Right ventricle myocardium superior (tissue), 1 donor: ENCODE measurements at places on chromosomes 6 and 20. TPM values are rescaled to one million over a fixed set of nuclear protein-coding genes. Genes with fewer than 3 reads are reported as not detected.

GRCh38 chr6:128655978-128656498 is 135.6 kb upstream of the PTPRK start:
- DNase-seq, result no peak

DNA sequence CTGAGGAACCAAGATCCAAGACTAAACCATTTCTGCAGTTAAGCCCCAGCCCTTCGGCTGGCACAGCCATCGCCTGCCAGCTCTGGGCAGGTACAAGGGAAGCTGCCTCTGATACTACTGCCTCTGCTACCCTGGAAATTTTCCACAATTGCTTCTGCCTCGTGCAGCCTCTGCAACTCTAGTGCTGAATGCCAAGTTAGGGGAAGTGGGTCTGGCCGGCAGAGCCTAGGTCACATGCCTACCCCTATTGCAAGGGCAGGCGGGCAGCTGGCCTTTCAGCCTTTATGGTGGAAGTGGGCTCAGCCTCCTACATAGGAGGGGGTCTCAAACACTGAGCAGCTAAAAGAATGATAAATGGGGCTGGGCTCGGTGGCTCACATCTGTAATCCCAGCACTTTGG is 44.5 kb upstream of the TULP1 start:
- peak; percentile 51 for DNase-seq

TENT5A gene
- 53.5 TPM for total RNA-seq

GRCh38 chr20:21028921-21029320 is 77.2 kb downstream of the LINC00237 start:
- DNase-seq, result no peak

CST4 gene
- not detected for total RNA-seq

DNA sequence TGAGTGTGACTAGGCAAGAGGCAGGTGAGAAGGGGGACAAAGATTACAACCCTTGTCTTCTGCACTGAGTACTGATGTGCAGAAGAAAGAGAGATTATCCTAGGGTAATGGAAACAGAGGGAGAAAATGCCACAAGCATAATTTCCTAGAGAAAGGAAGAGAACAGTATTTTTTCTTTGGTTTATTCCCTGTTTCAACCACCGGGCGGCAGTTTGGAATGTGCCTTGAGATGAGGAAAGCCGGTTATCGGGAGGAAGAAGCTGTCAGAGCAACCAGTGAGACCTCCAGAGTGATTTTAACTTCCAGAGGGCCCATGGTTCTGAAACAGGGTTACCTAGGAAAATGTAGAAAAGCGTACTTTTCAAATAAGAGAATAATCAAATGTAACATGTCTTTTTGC is 121.4 kb downstream of the REV3L start:
- DNase-seq, result no peak

ENPP4 gene
- 18.3 TPM for total RNA-seq

CCM2L gene
- 8.5 TPM for total RNA-seq

- no peak for DNase-seq
Measured at GRCh38 chr6:116888732-116889360, 11.8 kb downstream of the RFX6 start.

GRCh38 chr6:490251-491037 is 98.9 kb downstream of the IRF4 start:
- DNase-seq, result no peak

GRCh38 chr6:138231381-138231886 is 13.1 kb upstream of the PBOV1 start:
- no peak for DNase-seq

- DNase-seq, result no peak
Measured at GRCh38 chr6:136886091-136886490, 36.0 kb upstream of the SLC35D3 start.

DNA sequence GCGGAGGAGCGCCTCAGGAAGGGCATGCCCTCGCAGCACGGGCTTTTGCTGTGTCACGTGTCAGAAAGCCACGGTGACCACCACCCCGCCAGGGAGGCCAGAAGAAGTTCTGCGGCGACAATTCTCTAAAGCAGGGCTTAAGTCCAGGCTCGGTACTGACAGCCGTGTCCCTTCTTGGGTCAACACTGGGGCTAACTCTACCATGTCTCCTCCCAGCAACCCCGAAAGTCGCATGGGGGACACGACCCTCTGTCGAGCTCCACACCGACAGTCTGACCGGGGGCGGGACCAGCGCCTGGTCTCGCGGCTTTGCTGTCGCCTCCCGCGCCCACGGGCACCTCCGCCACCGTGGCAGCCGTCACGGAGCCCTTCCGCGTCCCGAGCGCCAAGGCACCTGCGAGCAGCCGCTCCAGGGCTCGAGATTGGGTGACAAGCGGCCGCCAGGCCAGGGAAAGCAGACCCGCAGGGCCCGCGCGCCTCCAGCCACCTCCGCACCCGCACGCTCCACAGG is 534 bp downstream of the NANP start:
- peak; percentile 60 for DNase-seq

DNA sequence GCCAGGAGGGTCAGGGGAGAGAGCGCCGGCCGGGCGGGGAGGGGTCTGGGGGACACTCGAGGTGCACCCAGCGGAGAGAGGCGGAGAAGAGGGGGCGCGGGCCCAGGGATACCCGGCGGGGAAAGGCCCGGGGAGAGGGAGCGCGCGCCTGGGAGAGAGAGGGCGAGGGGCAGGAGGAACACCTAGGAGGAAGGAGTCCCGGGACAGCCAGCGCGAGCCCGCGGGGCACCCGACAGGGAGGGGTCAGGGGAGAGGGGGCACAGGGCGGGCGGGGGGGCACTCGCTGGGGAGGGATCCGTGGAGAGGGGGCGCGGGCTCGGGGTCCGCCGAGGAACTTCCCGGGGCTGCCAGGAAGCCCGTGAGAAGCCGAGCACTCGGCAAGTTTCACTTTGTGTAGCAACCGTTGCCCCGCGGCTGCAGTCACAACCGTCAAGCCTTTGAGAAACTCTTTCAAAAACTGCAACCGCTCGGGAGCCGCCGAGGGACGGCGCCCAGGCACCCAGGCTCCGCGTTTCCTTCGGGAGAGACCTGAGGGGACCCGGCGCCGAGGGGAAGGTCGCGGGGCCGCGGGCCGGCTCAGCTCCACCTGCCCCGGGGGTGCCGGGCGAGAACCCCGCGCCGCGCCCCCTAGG is 471 bp downstream of the EZR start:
- peak; percentile 78 for DNase-seq

GRCh38 chr6:34912715-34913464 is 23.8 kb downstream of the ANKS1A start:
- no peak for DNase-seq

- DNase-seq, result no peak
Measured at GRCh38 chr6:92827104-92827503, 592.3 kb downstream of the EPHA7 start.

GRCh38 chr6:164756142-164756541 is 553.3 kb downstream of the C6orf118 start:
- DNase-seq, result no peak

OR2H2 gene
- total RNA-seq, result not detected

GRCh38 chr6:108260126-108260808 is 573 bp downstream of the SNX3 start:
- peak; percentile 62 for DNase-seq

PLA2G7 gene
- total RNA-seq, result 0.27 TPM

HLA-DRA gene
- 82.4 TPM for total RNA-seq

HRH3 gene
- not detected for total RNA-seq

CCN5 gene
- total RNA-seq, result 15.8 TPM

ZNF334 gene
- total RNA-seq, result 0.40 TPM

DNA sequence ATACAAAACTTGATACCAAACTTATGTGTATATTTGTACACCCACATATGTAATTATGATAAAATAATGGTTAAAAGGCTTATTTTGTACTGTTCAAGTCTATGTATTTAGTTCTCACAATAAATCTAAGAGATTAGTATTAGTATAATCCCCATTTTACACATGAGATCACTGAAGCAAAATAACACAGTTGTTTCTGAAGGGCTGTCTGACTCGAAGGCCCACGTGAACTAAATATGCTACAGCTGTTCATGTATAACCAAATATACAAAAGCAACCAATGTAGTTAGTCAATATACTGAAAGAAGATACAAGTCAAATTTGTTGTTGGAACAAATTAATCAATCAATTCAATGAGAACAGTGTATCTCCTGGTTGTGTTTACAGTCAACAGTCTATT is 959.2 kb downstream of the EPHA7 start:
- DNase-seq, result no peak

MUC21 gene
- total RNA-seq, result not detected

KIF25 gene
- total RNA-seq, result 0.35 TPM

- no peak for DNase-seq
Measured at GRCh38 chr6:105067329-105067728, 110.4 kb downstream of the LIN28B start.

GRCh38 chr6:56416247-56416646 is 168.9 kb upstream of the COL21A1 start:
- no peak for DNase-seq

HTR1E gene
- total RNA-seq, result not detected

SPATS1 gene
- not detected for total RNA-seq

DNA sequence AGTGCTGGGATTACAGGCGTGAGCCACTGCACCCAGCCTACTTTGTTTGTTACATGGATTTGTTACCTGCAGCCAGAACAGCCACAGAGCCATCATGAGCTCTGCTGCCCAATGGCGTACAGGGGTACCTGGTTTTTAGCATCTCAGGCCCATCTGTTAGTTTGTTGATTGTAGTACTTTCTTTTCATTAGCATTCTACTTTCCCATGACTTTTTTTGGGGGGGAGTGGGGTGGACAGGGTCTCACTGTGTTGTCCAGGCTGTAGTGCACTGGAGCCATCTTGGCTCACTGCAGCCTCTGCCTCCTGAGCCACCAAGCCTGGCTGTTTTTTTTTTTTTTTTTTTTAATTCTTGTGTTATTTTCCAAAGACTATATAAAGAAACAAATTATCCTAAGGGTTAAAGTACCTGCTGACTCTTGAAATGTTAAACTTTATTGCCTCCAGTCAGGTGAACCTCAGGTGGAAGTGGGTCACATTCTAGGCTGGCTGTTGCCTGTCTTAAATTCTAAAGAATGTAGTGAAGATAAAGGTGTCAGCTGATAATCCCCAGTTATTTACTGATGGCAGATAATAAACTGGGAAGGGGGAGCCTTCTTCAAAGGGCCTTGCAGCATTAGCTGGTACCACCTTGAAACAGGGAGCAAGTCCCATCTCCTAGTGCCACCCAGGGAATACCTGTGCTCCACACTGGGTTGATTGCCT is 15.2 kb downstream of the NEU1 start:
- no peak for DNase-seq

GRCh38 chr6:2108700-2109306 is 136.6 kb downstream of the GMDS start:
- no peak for DNase-seq

DNA sequence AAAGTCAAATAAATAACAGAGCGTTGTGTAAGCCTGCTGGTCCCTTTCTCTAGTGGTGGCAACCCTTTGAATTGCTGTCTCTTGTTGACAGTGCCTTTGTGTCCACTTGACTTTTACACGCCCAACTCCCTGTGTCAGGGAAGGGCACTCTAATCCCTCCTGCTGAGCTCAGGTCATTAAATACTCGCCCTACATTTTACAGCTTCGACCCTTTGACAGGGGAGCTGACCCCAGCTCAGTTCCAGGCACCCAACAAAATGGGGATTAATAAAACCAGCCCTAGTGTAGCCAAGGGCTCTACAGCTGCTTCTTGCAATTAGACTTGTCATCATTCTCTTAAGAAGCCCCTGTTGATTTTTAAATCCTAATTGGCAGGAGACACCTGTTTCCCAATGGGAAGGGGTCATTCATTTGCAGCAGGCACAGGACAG is 308.2 kb downstream of the EYA4 start:
- no peak for DNase-seq
